Parietal lobe (tissue), 2 donors: ENCODE measurements at places on chromosomes 1 and 21. TPM values are rescaled to one million over a fixed set of nuclear protein-coding genes. Genes with fewer than 3 reads are reported as not detected.

Gene RHD
- not detected for total RNA-seq

Gene BSND
- total RNA-seq: not detected

Gene BCL2L15
- 3.8 TPM for total RNA-seq

Gene CSF3R
- total RNA-seq: 5.0 TPM

Gene RUNX1
- total RNA-seq: 1.3 TPM

Gene PTPRC
- 3.8 TPM for total RNA-seq
